NCI-H1092 treated with DMSO at 0.1 percent for 48 hours (cell line): ENCODE measurements at places on chromosomes 2 and 18.

- DNase-seq = no peak
Observed at GRCh38 chr18:44799907-44800421, 119.3 kb downstream of the SETBP1 start.

- DNase-seq = no peak
Observed at GRCh38 chr2:188931361-188931760, 42.8 kb upstream of the COL3A1 start.

GRCh38 chr2:109726379-109727270 is 67.5 kb upstream of the RGPD5 start:
- DNase-seq = no peak

DNA sequence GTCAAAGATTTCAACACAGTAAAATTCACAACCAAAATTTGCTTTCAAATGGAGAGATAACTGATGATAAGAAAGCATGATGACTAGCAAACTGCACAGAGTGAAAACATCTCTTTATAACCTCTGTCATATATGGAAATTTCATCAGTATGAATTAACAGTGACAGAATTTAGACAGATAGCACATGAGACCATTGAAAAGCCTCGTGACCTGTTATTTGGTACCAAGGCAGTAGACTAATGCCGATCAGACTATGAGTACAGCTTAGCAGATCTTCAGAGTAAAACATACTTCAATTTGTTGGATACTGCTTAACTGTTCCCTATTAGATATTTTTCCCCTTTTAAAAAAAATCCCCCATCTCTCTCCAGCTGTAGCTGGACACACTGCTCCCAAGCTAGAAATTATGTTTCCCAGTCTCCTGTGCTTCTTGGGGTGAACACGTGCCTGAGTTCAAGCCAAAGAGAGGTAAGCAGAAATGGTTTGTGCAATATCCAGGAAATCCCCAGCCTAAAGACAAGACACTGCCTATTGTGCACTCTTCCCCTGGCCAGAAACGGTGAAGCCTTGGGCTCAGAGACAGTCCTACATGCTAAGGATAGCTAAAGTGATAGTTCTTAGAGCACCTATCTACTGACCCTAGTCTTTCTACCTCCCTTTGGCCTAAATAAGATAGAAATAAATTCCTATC is 256.1 kb downstream of the NCKAP5 start:
- DNase-seq = no peak

DNA sequence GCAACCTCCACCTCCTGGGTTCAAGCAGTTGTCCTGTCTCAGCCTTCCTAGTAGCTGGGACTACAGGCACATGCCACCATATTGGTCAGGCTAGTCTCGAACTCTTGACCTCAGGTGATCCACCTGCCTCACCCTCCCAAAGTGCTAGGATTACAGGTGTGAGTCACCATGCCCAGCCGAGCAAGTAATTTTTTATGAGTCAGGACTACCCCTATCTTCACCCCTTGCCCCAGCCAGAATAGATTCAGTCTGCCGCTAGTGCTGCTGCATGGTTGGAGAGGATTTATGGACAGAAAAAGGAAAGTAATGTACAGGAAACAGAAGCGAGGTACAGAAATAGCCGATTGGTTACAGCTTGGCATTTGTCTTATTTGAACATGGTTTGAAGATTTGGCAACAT is 48.9 kb downstream of the BMPR2 start:
- DNase-seq = no peak

DNA sequence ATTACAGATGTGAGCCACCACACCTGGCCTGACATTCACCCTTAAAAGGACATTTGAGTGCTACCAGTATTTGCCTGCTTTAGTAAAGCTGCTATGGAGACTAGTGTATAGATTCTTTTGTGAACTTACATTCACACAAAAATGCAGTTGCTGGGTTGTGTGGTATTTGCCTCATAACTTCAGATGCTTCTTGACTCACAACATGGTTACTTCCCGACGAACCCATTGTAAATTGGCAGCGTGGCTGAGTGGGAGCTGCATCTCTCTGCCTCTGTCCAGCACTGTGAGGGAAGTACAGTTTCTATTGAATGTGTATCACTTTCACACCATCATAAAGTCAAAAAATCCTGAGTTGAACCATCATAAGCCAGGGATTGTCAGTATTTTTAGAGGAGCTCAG is 56.9 kb downstream of the RRM2 start:
- no peak for DNase-seq

GRCh38 chr2:15906778-15907177 is 33.6 kb upstream of the MYCN start:
- DNase-seq = no peak

GRCh38 chr2:164747783-164748433 is 93.7 kb downstream of the COBLL1 start:
- no peak for DNase-seq

GRCh38 chr18:48208432-48209140 is 200.6 kb downstream of the ZBTB7C start:
- no peak for DNase-seq

- no peak for DNase-seq
Observed at GRCh38 chr18:13653746-13654433, 72.5 kb downstream of the FAM210A start.

DNA sequence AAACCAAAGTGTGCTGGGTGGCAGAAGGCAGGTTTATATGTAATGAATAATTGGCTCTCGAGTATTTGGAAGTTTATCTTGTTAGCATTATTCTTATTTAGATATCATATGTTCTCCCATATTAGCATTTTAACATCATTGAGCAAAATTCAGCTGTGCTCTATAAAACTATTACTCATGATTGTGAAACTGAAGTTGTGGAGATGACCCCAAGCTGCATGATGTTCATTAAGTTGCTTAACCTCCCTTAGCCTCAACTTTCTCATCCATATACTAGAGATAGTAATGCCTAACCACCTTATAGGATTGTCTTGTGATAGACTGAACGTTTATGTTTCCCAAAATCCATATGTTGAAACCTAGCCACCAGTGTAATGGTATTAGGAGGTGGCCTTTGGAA is 346.3 kb downstream of the SATB2 start:
- DNase-seq = no peak

DNA sequence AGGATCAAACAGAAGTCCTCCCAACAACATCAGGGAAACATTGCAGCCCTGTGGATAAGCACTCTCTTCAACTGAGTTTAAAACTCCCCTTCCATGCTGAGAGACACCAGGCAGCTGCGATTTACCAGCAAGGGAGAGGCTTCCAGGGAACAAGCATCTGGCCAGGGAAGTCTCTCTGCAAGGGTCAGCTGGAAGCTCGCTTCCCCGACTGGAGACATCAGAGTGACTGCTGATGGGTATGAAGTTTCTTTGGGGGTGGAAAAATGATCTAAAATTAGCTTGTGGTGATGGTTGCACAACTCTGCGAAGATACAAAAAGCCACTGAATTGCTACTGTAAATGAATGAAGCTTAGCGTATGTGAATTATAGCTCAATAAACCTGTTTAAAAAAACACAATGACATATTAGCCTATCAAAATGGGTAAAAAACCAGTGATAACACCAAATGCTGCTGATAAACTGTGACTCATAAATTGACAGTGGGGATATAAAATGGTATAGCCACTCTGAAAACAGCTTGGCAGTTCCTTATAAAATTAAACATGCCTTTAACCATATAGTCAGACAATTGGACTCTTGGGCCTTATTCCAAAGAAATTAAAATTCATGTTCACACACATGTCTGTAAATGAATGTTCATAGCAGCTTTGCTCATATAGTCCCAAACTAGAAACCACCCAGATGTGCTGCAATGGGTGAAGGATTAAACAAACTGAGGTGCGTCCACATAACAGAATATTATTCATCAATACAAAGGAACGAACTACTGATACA is 1082.0 kb downstream of the SOCS6 start:
- no peak for DNase-seq
